ENCODE measurements at places on chromosomes 1 and 21.

DNA sequence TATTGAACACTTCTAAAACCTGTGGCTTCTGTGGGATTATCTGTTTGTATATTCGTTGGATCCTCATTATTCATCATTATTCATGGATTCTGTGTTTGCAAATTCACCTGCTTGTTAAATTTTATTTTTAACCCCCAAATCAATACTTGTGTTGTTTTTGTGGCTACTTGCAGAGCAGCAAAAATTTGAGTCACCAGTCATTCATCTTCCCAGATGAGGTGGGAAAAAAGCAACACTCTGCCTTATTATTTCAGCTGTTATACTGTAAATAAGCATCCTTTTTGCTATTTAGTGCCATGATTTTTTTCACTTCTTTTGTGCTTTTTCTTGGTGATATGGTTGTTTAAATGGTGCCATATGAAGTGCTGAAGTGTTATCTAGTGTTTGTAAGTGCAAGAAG is 56.7 kb downstream of the RASAL2 start:
- DNase-seq = no peak

GRCh38 chr1:14977338-14977931 is 176.1 kb upstream of the TMEM51 start:
- DNase-seq = no peak

GRCh38 chr21:45327441-45328197 is 39.9 kb upstream of the POFUT2 start:
- no peak for DNase-seq

DNA sequence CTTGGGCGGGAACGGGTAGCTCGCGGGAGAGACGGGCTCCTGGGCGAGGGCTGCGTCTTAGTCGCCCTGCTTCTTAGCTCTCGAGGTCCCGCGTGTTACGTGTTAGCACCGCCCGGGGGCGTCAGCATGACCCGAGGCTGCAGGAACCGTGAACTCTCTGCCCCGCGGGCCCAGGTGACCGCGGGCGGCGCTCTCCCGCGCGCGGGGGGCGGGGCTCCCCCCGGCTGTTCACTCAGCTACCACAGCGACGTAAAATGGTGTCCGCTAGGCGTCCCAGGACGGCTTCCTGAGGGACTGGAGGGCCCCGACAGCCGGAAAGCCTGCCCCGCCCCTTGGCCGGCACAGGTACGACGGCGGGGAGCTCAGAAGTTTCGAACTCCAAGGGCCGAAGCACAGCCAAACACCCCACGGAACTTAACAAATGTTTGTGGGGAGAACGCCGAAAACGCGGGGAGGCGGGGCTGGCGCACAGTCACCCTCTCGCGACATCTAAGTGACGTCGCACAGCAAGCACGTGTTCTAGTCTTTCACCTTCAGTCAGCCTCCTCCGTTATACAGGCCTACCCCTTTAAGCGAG is 780 bp upstream of the RBM15 start:
- DNase-seq = peak; percentile 96

- DNase-seq = no peak
Observed at GRCh38 chr1:1179346-1179982, 5.8 kb downstream of the TTLL10 start.

DNA sequence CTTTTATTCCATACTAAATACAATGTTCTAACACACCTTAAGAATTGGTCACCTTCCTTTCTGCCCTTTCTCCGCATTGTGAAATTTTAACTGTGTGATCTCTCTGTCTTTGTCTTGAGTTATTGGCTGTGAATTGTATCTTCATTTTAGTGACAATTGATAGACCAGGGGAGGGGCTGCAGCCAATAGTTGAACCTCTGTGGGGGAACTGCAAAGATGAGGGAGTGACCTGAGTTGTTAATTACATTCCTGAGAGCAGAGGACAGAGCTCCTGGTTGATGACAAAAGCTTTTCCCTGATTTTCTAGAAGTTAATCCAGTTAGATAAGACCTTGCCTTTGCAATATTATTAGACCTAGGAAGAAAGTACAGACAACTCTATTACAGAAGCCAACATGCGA is 1535.7 kb downstream of the BRINP3 start:
- no peak for DNase-seq

DNA sequence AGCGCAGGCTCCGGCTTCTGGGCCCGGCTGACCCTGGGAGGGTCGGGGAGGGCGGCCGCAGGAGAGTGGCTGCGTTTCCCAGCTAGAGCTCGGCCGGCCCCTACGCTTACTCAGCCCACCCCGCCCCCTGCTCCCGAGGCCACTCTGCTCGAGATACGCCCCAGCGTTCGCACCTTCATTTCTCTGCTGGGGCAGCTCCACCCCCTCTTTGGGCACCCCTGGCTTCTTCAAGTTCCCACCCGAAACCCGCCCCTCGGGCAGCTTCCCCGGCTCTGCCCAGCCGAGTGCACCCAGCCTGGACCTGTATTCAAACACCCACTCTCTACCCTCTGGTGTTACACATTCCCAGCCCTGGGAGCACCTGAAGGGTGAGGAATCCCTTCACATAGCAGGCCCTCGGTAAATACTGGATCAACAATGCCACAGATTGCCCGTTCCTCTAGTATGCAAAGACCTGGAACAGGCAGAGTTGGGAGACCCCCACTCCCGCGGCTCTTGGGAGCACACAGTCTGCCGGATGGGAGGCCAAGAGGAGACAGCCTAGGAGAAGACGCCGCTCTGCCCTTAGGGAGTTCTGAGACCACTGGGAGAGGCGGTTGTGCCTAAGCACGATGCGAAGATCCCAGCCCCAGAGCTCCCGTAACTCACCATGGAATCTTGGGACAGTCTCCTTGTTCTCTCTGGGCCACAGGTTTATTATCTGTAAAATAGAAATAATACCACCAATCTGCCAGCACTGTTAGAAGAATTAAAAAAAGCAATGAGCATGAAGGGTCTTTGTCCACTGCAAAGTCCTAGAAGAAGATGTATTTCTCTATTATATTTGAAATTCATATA is 566 bp upstream of the PAQR7 start:
- peak; percentile 13 for DNase-seq

DNA sequence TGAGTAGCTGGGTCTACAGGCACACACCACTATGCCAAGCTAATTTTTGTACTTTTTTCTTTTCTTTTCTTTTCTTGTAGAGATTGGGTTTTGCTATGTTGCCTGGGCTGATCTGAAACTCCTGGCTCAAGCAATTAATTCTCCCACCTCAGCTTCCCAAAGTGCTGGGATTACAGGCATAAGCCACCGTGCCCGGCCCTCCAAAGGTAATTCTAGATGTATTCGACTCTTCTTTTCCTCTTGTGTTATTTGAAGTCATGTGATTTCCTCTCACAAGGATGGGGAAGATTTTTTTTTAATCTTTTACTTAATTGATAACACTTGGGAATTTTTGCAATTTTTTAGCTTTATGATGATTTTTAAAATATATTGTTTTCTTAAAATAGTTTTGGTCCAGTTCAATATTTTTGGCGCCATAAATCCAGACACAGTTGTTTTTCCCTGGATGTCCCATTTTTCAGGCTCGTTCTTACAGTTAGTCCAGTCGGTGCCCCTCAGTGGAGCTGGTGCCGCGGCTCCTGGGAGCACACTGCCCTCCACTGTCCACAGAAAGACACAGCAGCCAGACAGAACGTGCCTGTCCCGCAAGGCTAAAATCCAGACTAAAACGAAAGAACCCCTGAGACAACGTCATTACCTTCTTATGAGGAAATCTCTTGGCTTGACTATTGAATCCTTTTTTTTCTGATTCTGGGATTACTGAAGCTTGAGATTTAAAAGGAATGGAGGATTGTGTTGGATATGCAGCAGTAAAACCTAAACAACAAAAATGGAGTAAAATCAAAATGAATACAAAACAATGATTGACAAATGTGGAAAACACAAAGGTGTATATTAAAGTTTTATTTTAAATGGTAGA is 22.4 kb downstream of the STPG1 start:
- DNase-seq = peak; percentile 69

GRCh38 chr1:186112280-186112679 is 262.8 kb downstream of the TPR start:
- no peak for DNase-seq

- DNase-seq = no peak
Observed at GRCh38 chr1:111719674-111720132, 19.5 kb downstream of the INKA2 start.

DNA sequence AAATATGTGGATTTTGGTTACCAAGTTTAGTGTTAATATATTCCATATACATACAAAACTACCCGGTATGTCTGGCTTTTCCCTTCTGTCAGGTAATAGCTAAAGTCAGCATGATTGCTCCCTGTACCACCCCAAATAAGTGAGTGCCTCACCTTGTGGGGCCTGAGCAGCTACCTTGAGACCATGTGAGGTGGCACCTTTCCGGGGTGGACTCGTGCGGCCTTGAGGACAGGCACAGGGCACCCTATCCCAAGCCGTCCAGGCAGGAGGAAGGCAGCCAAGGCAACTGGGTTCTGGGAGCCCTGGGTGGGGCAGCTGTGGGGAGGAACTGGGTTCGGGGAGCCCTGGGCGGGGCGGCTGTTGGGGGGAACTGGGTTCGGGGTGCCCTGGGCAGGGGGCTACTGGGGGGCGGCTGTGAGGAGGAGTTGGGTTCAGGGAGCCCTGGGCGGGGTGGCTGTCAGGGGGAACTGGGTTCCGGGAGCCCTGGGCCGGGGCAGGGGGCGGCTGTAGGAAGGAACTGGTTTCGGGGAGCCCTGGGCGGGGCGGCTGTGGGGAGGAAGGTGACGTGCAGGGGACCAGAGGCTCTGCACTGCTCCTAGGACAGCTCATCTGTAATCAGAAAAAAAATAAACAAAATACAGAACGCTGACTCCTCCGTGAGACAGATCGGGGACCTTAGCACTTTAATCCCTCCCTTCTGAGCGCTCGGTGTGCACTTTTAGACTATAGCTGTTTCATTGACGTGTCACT is 63.3 kb downstream of the POFUT2 start:
- DNase-seq = no peak

- peak; percentile 96 for DNase-seq
Observed at GRCh38 chr1:226738995-226739695, at the start of gene ITPKB. TSS of gene ITPKB (minus strand) at chr1:226739282. CDS start at chr1:226737458, 1,824 bp downstream.

DNA sequence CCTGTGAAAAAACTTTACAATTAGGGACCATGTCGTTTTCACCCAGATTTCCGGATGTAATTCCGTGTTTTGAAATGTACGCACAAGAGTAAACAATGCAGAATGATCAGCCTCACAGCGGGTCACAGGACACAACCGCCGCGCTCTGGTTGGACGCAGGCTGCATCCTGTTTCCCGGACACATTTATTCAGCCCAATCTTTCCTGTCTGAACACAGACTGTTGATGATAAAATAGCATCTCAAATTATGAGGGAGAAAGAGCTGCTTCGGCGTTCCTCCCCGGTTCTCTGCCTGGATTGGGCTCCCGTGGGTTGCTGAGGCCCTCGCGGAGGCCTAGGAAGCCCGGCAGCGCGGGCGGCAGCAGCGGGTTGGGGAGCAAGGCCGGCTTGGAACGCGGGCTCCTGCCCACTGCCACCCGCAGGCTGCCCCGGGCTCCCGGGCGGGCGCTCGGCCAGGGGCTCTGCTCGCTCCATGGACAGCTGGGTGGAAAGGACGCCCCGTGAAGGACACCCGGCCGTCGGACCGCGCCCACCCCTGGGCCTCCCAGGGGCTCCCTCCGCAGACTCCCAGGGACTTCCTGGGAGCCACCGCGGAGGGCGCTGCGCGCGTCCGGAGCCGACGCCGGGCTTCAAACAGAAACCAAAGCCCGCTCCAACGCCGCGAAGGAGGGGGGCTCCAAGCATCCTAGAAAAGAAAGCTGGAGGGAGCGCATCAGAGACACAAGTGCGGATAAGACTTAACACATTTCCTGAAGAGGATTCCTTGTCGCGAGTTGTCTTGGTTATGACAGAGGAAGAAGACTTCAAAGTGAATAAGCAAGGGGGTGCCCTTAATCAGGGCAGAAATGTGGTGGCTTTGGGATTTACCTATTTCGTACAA is 122.3 kb downstream of the ESRRG start:
- DNase-seq = no peak

DNA sequence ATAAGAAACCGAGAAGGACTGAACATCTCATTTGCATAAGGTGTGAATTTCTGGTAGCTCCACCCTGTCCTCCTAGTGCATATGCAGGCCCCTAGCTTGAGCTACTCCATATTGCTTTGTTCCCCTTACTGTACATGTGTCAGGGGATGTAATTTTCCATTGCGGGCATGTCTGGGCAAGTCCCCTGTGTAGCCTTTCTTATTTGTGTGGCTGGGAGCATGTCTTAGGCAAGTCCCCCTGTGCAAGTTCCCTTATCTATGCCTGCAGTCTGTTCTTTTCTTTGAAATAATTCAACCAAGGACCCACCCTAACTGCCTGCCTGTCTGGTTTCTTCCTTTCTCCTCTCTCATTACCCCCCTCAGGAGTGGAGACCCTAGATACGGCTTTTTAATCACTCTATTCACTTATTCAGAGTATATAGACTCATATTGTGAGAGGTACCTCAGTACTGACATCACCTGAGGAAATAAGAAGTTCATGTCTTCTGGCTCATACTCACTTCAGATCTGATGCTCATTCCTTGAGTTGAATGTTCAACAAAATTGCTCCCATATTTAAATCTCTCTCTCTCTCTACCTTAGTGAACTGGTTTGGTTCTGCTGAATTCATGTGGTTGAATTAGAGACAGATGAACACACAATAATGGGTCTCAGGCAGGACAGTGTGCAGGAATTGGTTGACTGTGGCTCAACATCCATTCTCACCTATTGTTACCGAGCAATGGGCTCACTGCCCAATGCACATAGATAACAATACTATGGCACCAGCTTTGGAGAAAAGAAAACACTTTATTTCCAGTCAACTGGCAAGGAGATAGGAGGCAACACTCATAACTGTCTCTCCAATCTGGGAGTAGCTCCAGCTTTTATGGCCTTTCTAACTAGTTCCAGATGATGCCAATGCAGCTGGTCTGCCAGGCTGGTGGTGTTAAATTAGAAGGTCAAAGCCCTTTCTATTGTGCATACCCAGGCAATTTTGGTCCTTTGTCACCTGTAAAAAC is 27.9 kb upstream of the NPL start:
- no peak for DNase-seq

GRCh38 chr1:158951956-158952355 is 20.6 kb downstream of the PYHIN1 start:
- DNase-seq = no peak

- no peak for DNase-seq
Observed at GRCh38 chr21:23960769-23961168, 1646.5 kb downstream of the MRPL39 start.

GRCh38 chr1:17161926-17162800 is 42.8 kb upstream of the PADI1 start:
- no peak for DNase-seq

DNA sequence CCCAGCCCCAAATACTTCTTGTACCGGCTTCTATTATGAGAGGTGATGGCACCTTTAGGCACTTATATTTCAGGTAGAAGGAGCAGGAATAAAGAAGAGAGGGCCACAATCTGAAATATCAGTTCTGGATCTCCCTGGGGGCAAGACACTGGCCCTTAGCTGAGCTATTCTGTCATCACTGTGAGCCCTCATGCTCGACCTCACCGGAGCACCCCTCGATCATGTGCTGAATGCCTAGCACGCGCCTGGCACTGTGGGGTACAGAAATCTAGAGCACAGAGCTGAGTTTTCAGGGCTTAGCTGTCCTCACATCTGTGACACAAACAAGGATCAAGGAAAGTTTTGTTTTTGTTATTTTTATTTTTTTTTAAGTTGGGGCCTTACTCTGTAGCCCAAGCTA is 7.6 kb upstream of the MX1 start:
- DNase-seq = no peak

GRCh38 chr1:39076127-39076798 is 50.1 kb downstream of the NDUFS5 start:
- no peak for DNase-seq
